ENCODE measurements at places on chromosomes 11 and 22.

DNA sequence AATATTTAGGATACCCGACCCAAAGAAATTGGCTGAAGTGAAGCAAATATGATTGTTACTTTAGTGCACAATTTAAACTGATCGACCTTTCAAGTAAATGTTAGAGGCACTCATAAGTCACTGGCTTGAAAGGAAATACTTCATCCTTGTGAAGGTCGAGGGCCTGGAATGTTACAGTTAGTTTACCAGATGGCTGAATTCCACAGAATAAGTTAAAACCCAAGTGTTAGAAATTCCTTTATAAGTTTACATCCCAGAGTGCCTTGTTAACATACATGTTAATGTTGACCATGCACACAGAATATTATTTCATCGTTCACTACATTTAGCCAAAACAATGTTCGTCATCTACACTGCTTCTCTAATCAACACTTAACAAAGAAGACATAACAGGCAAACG, 235.5 kb upstream of the ANO3 start:
- DNase-seq: no peak

- no peak for DNase-seq
These were observed 289.1 kb downstream of the TBC1D22A start for GRCh38 chr22:47051441-47052071.

DNA sequence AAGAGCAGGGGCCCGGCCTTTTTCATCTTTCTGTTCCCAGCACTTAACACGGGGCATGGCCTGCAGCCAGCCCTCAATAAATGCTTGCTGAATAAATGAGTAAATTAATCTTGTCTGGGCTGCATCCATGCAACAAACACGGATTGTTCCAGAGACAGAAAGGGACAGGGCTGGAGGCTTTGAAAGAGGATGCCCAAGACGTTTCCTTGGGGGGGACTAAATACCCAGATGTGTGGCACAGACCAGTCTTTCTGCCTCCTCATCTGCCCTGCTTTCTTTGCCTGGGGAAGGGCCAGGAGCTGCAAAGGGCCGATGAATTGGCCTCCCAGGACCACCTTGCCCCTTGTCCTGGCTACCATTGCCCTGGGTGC, 40.4 kb downstream of the SHISAL1 start:
- no peak for DNase-seq

- DNase-seq: no peak
These were observed 29.1 kb upstream of the CCND1 start for GRCh38 chr11:69611548-69612526.

DNA sequence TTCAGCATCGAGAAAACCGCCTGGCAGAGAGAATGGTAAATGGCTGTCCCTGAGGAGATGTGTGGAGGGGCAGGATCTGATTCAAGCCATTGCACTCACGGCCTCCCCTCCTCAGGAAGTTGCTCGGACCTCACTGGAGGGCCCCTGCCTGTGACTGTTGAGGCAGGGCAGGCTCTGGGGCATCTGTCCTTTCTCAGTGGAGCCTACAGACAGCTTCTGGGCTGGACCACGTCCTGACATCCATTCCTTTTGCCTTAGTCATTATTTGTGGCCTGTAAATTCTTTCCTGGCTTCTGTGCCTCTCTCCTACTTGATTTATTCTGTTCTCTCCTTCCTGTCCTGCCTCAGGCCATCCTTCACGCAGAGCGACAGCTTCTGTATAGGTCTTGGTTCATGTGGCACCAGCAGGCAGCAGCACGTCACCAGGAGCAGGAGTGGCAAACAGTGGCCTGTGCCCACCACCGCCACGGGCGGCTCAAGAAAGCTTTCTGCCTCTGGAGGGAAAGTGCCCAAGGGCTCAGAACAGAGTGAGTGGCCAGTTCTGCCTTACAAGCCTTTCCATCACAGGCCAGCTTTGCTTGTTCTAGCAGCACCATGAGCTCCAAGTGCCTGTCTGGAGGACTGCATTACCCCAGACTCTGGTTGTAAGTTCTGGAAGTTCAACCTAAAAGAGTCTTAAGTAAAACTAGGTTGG, 59.6 kb downstream of the PISD start:
- DNase-seq: no peak

- DNase-seq: no peak
These were observed 106.4 kb upstream of the SLC5A12 start for GRCh38 chr11:26828288-26828687.

- no peak for DNase-seq
These were observed 72.9 kb downstream of the DKK3 start for GRCh38 chr11:11935536-11935935.

- no peak for DNase-seq
These were observed 23.9 kb upstream of the TCF20 start for GRCh38 chr22:42294034-42294985.

DNA sequence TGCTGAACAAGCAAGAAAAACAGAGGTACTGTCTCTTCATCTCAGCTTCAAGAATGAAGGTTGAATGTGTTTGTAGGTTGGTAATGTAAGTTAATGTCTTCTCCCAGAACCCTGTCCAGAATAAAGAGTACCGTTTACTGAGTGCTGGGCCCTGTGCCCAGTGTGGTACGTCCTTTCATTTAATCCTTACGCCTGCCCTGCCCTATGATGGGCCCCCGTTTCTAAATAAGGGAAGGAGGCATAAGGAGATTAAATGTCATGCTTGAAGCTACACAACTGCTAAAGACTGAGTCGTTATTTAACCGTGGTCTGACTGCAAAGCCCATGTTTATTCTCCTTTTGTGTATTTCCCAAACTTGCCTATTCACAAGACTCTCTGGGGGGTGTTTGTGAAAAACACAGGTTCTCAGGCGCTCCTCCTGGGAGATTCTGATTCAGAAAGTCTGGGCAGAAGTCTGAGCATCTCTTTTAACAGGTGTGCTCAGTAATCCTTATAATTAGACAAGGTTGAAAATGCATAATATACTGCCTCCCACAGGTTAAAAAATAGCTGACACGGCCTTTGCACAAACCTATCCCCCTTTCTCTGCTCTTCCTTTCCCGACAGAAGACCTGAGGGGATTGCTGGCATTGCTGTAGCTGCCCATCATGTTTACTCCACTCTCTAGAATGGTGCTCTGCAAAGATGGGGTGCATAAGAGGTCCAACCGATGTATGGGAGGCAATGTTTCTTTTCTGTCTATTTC, 56.3 kb upstream of the ZBTB44 start:
- DNase-seq: no peak

All from left lung (tissue), 14 donors.